CD4-positive, alpha-beta T cell treated with Interleukin-17A for 1 hour (primary cell): ENCODE measurements at places on chromosomes 4 and X.
A peak's percentile ranks its signal among the peaks of the same experiment; 100 is the strongest.

- DNase-seq, result no peak
Measured at GRCh38 chr4:150079081-150079581, 886 bp downstream of the DCLK2 start.

- peak; percentile 17 for DNase-seq
Measured at GRCh38 chr4:78656968-78657445, 105.4 kb downstream of the ANXA3 start.

GRCh38 chr4:80045786-80046185 is 27.2 kb downstream of the ANTXR2 start:
- no peak for DNase-seq

DNA sequence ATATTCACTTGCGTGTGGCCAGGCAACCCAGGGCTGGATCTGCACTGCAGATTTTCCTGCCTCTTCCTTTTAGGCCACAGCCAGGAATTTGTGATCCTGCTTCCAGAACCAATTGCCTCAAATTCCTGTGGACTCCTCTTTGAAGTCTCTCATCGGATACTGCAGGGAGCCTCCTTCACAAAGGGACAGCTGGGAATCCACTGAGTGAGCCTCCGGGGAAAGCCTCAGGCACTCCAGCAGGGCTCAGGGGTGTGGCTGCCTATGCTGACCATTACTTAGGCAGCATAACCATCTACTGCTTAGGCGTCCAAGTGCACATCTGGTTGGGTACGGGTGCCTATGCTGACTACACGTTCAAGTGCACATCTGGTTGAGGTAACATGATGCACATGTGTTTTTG is 321.5 kb downstream of the NLGN4X start:
- DNase-seq, result no peak

DNA sequence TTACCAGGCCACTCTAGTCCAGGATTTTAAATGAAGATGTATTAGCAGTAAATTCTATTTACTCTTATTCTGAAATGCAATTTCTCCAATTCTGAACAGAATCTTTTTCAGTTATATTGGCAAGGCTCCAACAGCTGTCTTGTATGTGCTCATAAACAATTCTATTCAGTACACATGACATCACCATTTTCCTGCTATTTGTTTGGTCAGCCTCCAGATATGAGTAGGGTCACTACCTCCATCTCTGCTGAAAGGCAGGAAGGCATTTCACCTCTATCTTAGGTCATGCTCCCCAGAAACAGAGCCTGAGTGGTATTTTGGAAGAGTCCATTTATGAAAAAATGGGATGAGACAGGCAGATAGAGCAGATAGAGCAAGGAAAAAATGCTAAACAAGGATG is 151.1 kb upstream of the ADGRL3 start:
- no peak for DNase-seq

GRCh38 chrX:71367396-71367795 is 1.2 kb downstream of the TAF1 start:
- peak; percentile 8 for DNase-seq

GRCh38 chrX:70044541-70045245 is 5.0 kb downstream of the AWAT2 start:
- DNase-seq, result no peak

DNA sequence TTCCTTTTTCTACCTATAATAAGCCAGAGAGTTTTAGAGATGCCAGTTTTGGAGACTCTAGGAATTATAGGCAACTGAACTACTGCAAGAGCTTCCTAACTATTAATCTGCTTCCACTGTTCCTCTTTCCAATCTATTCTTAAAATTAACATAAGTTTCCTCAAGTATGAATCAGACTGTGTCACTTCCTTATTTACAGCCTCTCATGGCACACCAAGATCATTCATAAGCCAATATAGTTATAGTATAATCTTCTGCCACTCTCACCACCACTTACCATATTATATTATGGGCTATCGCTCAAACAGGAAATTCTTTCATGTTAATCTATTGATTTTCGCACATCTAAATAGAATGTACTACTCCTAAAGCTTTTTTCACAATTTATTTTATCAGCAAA is 383.5 kb downstream of the STPG2 start:
- no peak for DNase-seq

GRCh38 chr4:13580036-13580435 is 35.7 kb upstream of the NKX3-2 start:
- no peak for DNase-seq

- DNase-seq, result no peak
Measured at GRCh38 chr4:42357325-42357724, 40.0 kb upstream of the SHISA3 start.

DNA sequence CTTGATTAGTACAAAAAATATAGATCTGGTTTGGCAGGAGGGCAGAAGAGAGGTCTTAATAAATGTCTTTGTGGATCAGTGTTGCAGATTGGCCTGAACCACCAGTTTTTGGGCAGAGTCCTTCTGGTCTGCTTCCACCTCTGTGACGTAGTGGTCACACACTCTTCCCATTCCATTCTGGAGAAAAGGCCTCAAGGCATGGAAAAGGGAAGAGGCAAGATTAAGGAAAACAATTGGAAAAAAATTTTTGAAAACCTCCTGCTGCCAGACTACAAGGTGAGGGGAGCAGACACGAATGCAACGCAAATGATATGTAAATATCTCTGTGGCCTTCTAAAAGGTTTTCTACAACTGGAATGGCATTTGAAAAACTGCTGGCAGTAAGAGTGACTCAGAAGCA is 24.3 kb upstream of the FAM47C start:
- no peak for DNase-seq

- DNase-seq, result no peak
Measured at GRCh38 chr4:182547435-182547834, 304.2 kb downstream of the TENM3 start.

DNA sequence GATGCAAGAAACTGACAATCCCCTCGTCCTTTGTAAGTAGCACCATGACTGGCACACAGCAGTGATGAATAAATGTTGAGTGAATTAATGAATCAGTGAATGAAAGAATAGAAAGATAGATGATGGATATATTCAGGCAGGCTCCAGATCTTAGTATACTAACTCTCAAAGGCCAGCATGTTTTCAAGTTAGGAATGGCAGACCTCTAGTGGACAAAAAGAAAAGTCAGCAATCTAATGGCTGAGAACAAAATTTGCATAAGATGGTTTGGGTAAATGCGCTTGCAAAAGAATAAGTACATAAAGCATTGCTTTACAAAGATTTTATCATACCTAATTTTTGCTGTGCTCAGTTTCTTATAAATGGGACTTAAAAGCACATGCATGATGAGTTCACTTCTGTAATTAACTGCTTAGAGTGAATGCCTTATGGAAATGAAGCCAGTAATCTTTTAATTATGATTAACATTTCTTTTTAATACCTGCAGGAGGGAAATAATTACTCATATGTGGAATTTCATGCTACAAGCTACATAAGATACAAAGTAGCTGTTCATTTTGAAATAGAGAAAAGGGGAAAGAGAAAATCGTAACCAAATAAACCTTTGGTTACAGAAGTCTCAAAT is 126.9 kb upstream of the GPRIN3 start:
- DNase-seq, result peak; percentile 67

DNA sequence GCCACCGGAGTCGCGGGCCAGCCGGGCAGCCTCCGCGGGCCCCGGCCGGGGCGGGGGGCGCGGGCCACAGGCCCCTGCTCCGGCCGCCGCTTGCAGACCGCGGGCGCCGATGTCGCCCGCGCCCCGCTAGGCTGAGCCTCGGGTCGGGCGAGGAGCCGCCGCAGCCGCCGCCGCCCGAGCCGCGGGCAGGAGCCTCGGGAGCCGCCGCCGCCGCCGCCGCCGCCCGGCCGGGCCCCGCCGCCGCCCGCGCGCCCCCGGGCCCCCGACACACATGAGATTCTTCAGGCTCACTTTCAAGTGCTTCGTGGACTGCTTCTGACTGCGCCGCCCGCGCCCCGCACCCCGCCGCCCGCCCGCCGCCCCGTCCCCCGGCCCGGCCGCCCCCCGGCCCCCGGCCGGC is 345 bp downstream of the SLC6A8 start:
- DNase-seq, result no peak

GRCh38 chrX:97668126-97668525 is 784.4 kb downstream of the RPA4 start:
- DNase-seq, result no peak

GRCh38 chr4:139227729-139228404 is 50.8 kb upstream of the ELF2 start:
- DNase-seq, result peak; percentile 19

GRCh38 chrX:2735270-2735669 is 16.6 kb upstream of the XG start:
- DNase-seq, result no peak

GRCh38 chr4:145732001-145732815 is 52.3 kb downstream of the C4orf51 start:
- no peak for DNase-seq

GRCh38 chrX:149638860-149639259 is 7.3 kb upstream of the TMEM185A start:
- DNase-seq, result no peak

DNA sequence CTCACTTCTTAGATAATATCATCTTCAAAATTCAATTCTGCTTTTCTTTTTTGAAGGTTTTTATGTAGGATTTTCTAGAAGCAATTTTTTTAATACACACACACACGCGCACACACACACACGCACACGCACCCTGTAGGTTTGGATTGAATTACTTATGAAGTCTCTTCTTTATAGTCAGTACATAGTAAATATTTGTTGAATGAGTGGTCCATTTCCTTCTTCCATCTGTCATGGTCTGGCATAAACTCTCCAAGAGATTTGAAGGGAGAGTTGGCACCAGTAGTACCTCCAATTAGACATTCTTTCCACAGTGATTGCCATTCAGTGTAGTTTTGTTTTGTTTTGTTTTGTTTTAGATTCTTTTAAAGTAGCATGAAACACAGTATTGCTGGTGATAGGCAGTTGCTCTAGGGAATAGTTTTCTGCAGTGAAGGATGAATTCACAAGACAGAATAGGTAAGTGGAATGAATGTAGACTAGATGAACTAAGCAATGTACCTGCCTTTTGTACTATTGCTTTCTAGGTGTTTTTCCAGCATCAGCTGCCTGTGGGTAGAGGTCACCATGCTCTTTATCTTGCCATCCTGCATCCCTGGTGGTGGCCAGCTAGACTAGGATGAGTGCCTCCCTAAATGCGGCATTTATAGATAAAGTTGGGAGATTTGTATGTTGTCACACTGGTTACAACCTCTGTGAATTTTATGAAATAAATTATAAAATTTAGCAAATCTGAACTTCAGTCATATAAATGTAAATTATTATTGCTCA is 20.5 kb downstream of the PDLIM5 start:
- DNase-seq, result no peak
